ENCODE measurements at places on chromosomes 7 and 10.
A peak's percentile ranks its signal among the peaks of the same experiment; 100 is the strongest.

GRCh38 chr10:115830265-115830970 lies 442.6 kb downstream of the GFRA1 start:
- no peak for DNase-seq

DNA sequence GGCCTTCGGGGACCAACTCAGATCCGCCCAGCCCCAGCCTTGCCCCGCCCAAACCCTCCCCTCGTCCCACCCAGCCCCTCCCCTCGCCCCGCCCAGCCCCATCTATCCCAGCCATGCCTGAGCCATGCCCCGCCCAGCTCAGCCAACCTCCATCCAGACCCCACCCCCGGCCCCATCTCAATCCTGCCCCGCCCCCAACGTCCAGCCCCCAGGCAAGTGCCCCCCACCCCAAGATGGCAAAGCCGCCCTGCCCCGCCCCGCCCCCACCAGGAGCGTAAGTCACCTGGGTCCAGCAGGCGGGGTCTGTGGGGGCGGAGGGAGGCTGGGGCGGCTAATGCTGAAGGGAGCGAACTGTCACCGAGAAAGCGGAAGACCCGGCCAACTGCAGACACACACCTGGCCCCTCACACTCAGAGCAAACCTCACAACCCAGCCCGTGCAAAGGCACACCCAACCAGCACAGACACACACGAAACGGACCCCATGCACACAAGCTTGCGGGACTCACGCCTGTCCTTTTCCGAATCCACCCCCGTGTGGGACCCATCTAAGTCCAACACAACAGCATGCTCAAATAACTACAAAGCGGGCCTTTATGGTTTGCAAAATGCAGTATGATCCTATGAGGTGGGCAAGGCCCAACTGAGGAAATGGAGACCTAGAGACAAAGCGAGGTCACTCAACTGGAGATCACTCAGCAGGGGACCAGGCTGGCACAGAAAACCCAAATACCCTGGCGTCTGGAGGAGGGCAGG lies 11.5 kb upstream of the OGA start:
- DNase-seq: peak; percentile 49

- no peak for DNase-seq
These were observed 200.7 kb upstream of the AHR start for GRCh38 chr7:17097668-17098297.

DNA sequence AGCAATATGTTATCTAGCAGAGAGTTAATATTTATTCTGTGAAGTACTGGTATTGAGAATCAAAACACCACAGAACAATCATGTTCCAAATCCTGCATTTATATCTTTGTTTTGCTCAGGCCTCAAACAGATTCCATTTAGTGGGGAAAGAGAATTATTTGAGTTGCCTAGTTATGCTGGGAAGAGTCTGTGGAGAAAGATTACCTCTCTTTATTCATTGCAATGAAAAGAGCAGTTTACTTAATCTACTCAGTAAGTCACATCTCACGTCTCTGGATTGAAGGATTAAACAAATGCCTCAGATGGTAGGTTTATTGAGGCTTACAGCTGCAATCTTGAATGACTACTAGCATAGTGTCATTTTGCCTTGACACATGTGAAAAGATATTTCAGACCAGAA lies 76.4 kb downstream of the RUNDC3B start:
- no peak for DNase-seq

DNA sequence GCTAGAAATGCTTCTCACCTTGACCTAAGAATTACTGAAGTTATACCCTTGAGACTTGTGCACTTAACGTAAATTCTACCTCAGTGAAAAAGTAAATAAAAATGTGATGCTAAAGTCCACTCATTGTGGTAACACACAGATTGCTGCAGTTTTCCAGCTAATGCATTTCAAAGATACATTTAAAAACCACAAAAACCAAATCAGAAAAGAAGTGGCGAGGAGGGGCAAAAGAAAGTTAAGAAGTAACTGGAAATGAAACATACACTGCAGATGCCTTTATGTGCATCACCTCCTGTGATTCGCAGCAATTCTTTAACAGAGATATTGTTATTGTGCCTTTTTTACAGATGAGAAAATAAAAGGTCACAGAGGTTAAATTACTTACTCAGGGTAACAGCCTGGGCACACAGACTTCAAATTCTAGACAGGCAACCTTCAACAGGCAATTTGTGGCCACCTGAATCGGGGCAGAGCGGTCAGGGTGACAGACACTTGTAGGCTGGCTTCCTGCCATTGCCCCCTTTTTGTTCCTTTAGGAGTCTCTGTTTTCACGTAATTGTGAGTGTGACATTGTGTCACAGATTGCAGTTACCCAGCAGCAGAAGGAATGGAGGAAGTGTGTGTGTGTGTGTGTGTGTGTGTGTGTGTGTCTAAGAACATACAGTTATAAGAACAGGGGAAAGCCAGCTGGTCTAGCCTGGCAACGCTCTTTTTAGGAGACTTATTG lies 1.9 kb downstream of the WIPF3 start:
- DNase-seq: no peak
